ENCODE measurements at places on chromosomes 16 and 17. TPM values are rescaled to one million over a fixed set of nuclear protein-coding genes. Genes with fewer than 3 reads are reported as not detected.

RHBDL1 gene
- polyA plus RNA-seq, result 2.7 TPM

PTGES3L gene
- 2.2 TPM for polyA plus RNA-seq

PRSS36 gene
- 1.2 TPM for polyA plus RNA-seq

GRCh38 chr16:11020792-11021551 is 76.6 kb downstream of the CLEC16A start:
- DNase-seq, result no peak

DNA sequence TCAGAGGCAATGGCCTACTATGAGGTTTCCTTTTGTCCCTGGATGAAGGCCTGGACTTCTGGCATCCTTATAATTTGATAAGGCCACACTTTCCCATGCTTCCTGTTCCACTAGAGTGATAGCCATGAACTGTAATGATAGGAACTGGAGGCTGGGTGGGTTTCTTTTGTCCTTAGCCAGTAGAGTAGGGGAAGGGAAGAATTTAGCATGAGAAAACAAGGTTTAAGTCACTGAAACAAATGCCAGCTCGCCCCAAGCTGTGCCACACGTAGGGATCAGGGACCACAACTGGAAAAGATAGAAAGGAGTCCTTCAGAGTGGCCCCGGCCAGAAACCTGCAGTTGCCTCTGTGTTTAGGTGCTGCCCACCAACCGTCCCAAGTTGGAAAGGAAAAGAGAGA is 80.9 kb upstream of the C17orf78 start:
- DNase-seq, result no peak

GRCh38 chr16:15996432-15997109 is 47.2 kb downstream of the ABCC1 start:
- no peak for DNase-seq

- DNase-seq, result no peak
Observed at GRCh38 chr17:4959261-4959965, 8.2 kb downstream of the SPAG7 start.

- no peak for DNase-seq
Observed at GRCh38 chr16:51801635-51802034, 650.6 kb upstream of the SALL1 start.

All from right renal pelvis (tissue), 4 donors.